ENCODE measurements at places on chromosomes 2 and 18.

DNA sequence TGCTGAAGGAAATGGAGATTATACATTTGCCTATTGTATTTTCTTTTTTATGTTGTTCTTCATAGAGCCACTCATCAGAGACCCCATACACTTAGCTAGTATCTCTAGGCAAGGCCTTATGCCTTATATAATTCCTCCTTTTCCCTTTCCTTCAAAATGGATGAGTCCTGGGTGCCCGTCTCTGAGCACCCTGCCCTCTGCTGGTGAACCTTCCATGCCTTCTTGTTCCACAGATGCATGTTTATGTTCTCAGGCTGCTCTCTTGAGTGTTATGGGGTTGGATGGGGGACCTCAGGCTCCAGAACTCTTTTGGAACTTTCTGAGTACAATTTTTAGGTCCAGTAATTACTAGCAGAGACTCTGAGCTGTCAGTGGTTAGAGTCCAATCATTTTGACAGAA is 368.6 kb upstream of the SPRED2 start:
- DNase-seq = no peak

- no peak for DNase-seq
Measured at GRCh38 chr2:157311706-157312105, 13.9 kb downstream of the ERMN start.

- DNase-seq = no peak
Measured at GRCh38 chr2:52810460-52810859, 957.1 kb upstream of the CHAC2 start.

- DNase-seq = peak; percentile 52
Measured at GRCh38 chr18:44679914-44680272, 795 bp upstream of the SETBP1 start.

DNA sequence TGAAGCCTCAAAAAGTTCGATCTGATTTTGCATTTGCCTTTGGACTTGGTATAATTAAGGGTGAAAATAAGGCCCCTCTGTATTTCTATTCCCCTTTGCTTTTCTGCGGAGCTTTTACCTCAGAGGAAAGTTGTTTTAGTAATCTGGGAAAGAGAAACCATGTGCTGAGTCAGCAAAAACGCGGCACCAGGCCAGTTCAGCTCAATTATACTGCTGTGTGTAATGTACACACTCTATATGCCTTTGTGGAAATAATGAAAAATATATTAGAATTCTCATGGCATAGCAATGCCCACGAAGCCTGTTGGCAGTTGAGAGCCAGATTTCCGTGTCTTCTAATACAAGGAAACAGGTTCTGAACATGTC is 161.9 kb upstream of the SIX2 start:
- no peak for DNase-seq

DNA sequence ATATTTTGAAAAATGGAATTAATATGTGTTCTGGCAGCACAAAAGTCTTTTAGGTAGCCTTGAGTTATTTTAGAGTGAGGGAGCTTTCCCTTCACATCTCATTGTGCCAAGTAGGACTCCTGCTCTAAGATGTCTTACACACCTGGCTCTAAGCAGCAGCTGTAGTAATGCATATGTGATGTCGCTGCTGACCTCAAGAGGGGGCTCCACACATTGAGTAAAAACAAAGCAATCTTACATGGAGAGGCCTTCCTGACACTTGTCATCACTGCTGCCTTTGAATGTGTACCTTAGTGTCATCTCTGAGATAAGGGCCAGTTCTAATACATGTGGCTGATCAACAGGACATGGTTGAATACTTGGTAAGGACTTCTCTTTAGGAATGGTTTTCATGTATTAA is 75.8 kb downstream of the ACTR3 start:
- peak; percentile 54 for DNase-seq

- DNase-seq = no peak
Measured at GRCh38 chr2:133377599-133377998, 190.7 kb downstream of the NCKAP5 start.

GRCh38 chr2:49032126-49032525 is 122.2 kb downstream of the FSHR start:
- DNase-seq = no peak

DNA sequence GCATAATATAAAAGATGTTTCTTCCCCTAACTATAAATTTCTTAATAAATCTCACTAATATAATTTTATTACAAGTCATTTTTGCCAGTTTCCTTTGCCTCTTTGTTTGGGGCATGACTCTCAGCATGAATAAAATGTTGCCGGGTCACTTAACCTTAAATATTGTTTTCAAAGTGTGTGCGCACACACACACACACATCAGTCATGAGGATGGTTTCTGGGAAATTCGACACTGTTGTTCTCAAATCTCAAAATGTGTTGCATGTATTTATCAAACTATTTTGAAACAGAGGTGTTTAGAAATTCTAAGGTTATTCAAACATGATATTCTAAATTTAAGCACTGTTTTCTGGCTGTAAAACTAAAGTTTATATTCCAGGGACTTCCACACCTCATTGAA is 31.5 kb downstream of the FAP start:
- no peak for DNase-seq

DNA sequence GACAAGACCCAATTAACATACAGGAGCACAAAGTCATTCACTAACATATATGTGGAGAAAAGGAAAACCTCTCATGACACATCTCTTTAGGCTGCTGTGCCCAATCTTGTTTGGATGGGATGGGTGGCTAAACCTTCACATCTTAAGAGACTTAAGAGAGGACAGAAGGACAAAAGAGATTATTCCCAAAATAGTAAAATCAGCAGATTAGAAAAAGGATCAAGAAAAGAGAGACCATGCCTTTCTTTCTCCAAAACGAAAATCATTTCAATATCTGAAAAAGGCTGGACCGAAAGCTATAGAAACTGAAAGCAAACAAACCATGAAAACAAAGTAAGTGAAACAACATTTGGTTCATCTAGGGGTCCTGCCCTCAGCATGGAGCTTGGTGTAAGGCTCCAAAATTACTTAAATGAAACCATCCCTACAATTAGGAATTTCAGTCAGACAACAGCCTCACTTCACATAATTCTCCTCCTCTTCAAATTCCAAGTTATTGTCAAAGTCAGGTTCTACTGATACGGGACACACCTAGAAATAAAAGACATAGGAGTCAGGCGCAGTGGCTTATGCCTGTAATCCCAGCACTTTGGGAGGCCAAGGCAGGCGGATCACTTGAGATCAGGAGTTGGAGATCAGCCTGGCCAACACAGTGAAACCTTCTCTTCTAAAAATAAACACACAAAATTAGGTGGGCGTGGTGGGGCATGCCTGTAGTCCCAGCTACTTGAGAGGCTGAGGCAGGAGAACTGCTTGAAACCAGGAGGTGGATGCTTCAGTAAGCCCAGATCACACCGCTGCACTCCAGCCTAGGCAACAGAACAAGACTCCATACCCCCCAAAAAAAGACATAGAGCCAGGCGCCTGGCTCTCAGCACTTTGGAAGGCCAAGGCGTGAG is 5.2 kb downstream of the STARD7 start:
- no peak for DNase-seq

GRCh38 chr2:177852389-177852788 is 220.2 kb downstream of the PDE11A start:
- no peak for DNase-seq

DNA sequence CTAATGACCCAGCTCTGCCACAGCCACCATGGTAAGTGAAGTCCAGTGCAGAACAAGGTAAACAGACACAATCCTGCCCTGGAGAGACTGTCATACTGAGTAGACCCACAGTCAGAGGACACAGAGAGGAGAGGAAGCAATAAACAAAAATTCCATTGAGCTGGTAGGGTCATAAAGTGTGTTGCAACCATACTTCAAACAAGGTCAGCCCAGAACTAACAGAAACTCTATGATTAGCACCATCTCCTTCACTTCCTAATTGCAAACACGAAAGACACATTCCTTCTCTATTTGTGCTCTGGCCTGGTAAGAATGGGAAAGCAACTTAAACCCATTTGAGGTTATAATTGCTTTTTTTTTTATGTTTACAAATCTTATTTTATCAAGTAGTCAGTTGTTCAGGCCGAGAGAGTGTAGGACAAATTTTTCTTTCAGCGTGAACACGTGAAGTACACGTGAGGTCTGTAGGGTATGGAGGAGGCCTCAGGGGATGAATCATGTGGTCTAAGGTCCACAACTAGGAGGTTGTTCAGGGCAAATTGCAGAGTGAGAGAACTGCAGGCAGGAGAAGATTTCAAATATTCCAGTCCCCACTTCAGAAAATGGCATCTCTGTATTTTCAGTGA is 71.4 kb upstream of the GLS start:
- no peak for DNase-seq

- DNase-seq = no peak
Measured at GRCh38 chr2:3097804-3098203, 279.8 kb downstream of the EIPR1 start.

GRCh38 chr2:200270732-200271131 is 35.8 kb upstream of the SPATS2L start:
- DNase-seq = no peak

- DNase-seq = no peak
Measured at GRCh38 chr2:214577769-214578168, 166.9 kb downstream of the VWC2L start.

DNA sequence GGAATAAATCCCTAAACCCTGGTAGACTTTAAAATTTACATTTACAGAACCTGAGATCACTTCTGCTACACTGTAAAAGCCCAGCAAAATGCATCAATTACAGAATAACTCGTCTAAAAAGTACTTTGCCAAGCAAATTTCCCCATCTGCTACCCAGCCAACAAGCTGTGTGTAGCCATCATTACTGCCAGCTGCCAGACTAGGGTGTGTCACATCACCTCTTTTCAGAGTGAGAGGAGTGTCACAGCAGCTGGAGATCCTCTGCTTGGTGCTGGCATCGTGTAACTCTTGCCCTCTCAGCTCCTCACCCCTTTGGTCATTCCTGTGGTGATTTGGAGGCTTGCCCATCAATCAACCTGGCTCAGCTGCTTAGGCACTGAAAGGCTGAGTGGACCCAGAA is 340.4 kb upstream of the MMADHC start:
- DNase-seq = no peak

DNA sequence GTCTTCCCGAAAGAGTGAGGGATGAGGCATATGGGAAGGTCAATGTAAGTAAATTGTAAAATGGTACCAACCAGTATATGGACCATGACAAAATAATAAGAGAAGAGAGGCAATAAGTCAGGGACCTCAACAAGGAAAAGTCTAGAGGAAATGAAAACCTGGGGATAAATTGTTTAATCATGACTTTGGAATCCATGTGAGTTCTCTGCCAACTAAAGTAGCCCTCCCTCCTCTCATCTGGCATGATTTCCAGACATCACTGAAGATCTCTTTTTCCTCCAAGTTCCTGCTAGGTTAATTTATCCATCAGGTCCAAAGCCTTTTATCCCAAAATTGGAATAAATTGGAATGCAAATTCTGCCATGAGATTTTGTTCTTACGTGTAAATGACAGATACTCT is 417.9 kb downstream of the NRXN1 start:
- DNase-seq = no peak

- no peak for DNase-seq
Measured at GRCh38 chr18:8031496-8031895, 464.4 kb downstream of the PTPRM start.

DNA sequence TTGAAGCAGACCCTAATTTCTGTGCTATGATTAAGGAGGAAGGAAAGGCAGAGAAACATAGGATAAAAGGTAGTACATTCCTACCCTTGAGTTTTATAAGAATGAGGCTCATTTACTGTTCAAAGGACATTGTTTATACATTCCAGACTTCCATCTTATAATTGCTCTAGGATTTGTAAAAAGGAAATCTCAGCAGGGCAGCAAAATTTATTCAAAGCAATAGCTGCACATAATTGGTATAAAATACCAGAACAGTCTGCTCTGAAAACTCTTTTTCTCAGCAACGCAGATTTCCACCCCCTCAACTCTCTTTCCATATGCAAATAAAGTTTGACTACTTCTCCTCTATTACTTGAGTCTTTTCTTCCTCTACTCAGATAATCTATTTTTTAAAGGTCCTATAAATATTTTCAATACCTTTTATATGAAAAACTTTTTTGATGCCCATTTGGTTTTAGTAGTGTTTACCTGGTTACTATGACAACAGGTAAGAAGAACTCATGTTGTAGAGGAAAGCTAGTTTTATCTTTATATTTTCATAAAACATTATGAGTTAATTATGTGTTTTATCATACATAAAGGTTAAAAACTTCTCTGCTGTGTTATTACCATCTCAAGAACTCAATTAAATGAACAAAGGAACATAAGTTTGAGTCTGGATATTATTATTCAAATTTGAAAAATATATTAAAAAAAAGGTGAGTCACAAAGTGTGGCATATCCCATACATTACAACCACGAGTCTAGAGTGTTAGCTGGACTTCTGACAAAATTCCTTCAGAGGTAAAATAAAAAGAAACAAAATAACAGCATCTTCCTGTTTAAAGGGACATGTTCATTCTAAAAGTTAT is 19.9 kb downstream of the RBMS1 start:
- no peak for DNase-seq

Measured in endothelial cell (in vitro differentiated cells).